ENCODE measurements at places on chromosomes 1 and 21.

- no peak for DNase-seq
Measured at GRCh38 chr1:147808025-147808424, 47.6 kb upstream of the GJA5 start.

- DNase-seq = no peak
Measured at GRCh38 chr1:35715568-35716002, 3.1 kb downstream of the C1orf216 start.

DNA sequence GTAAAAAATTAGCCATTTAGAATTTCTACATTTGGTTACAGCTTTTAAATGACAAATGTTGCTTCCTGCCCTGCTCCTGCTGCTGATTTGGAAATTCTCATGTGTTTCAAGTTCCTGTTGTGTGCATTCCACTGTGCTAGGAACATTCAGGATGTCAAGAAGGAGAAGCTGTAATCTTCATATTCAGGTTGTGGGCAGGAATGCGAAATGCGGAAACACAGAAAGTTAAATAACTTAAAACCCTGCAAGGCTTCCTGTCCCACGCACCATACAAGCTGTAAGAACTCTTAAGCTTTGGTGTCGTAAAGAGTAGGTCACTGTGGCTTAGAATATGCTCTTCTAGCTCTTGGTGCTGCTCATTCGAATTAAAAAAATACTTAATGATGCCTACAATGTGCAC lies 52.6 kb downstream of the S100B start:
- DNase-seq = no peak

DNA sequence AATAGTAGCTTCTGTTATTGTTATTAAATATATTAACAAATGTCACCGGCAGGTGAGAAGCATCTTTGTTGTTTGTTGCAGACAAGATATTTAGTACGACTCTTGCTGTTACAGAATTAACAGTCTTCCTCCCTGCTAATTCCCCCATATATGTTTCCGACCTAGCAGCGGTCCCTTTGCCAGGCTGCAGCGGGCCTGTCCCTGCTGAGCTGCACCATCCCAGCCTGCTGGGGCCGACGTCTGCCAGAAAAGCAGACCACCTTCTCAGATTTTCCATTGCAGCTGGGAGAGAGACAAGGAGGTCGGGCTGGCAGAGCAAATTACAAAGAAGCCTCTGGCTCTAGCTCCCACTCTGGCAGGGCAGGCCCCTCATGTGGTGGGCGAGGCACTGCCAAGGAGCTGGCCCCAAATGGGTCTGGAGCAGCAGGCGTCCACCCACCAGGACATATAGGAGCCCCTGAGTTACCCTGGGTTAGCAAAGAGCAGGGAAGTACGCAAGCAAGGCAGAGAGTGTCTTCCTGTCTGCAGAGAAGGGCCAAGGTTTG lies 142.7 kb downstream of the FOXD2 start:
- peak; percentile 23 for DNase-seq

- peak; percentile 72 for DNase-seq
Measured at GRCh38 chr1:54800899-54801759, at the start of gene TTC22. TTC22 (minus strand) TSS chr1:54801323; CDS start chr1:54801163, 160 bp downstream.

GRCh38 chr1:59596956-59597355 lies 217.8 kb upstream of the HOOK1 start:
- DNase-seq = no peak

DNA sequence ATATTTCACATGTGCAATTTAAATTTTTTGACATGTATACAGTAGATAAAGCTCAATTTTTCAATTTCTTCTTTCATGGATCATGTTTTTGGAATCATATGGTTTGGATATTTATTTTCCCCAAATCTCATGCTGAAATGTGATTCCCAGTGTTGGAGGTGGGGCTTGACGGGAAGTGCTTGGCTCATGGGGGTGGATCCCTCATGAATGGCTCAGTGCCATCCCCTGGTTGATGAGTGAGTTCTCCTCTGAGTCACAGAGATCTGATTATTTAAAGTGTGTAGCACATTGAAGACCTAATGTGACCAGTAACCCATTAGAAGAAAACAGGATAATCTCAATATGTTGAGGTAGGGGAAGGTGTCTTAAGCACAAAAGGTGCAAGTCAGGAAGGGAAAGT lies 9.1 kb upstream of the IFI16 start:
- DNase-seq = peak; percentile 95

GRCh38 chr1:65148548-65149350 lies 746 bp downstream of the AK4 start:
- peak; percentile 76 for DNase-seq

GRCh38 chr1:68745011-68745410 lies 248.1 kb upstream of the DEPDC1 start:
- DNase-seq = no peak

- no peak for DNase-seq
Measured at GRCh38 chr1:25861316-25862286, 2.3 kb upstream of the AUNIP start.

DNA sequence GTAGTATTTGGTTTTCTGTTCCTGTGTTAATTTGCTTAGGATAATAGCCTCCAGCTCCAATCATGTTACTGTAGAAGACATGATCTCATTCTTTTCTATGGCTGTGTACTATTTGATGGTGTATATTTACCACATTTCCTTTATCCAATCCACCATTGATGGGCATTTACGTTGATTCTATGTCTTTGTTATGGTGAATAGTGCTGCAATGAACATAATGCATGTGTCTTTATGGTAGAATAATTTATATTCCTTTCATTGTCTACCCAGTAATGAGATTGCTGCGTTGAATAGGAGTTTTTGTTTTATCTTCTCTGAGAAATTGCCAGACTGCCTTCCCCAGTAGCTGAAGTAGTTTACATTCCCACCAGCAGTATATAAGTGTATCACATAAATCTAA lies 538.8 kb downstream of the LRRIQ3 start:
- DNase-seq = no peak

GRCh38 chr21:37244501-37245095 lies 22.5 kb downstream of the VPS26C start:
- no peak for DNase-seq

DNA sequence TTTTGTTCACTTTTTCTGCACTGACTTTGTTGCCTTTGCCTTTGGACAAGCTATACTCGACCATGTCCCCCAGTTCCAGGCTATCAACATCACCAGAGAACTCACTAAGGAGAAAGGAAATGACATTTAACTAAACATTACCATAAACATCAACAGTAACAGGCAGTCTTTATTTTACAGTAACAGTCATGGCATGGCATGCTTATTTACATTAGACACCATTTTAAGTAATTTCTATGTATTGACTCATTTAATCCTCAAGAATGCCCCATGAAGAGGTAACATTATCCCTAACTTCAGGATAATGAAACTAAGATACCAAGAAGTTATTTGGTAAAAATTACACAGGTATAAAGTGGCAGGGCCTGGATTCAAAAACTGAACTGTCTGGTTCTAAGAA lies 8.7 kb upstream of the NRAS start:
- DNase-seq = no peak

DNA sequence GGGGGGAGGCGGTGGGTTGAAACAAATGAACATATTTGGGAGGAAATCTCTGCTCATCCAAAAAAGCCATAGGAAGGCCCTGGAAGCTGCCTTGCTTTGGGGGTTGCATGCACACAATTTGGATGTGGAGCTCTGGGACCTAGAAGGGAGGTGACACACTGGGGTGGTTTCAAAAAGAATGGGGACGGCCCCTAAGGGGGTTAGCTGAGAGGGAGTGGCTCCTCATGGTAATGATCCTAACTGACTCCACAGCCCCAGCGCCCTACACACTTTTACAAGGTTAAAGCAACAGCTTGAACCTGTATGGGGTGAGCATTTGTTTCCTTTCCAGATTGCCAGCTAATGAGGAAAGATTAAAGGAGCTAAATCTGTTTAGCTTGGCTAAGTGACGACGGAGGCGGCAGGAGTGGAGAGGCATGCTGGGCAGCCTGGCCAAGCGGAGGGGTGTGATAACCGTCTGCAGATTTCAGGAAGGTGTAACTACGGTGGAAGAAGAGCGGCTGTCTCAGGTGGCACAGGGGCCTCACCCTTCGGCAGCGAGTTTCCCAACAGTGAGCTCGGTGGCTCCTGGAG lies 107.3 kb downstream of the RNF220 start:
- DNase-seq = no peak

DNA sequence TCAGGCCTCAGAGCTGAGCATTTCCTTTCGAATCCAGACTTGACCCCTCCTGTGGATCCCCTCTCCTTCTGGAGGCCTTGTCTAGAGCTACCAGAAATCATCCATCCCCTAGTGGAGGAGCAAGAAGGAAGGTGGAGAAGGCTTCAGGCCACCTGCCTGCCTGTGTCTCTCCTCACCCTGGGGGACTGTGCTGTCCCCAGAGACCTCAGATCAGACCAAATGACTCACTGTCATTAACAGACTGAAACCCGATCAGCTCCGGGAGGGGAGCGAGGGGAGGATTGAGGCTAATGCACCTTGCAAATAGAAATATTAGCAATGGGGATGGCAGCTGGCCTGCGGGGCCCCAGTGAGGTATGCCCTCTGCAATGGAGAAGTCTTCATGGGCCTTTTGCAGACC lies 2.1 kb downstream of the MYBPH start:
- DNase-seq = peak; percentile 8

DNA sequence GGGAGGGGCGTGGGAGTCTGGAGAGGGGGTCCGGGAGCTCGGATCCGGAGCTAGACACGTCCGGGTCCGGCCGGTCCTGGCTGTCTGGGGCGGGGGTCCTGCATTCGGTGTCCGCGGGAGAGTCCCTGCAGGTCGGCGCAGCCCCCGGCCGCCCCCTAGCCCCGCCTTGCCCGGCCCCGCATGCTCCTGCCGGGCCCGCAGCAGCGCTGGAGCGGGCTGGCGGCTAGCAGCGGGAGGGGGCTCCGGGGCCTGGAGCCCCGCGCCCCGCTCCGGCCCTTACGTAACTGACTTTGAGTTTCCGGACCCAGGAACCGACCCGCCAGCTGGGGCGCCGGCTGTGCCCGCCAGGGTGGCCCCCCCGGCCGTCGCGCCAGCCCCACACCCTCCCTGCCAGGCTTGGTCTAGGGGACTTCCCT lies 26.9 kb upstream of the EPB41 start:
- no peak for DNase-seq

DNA sequence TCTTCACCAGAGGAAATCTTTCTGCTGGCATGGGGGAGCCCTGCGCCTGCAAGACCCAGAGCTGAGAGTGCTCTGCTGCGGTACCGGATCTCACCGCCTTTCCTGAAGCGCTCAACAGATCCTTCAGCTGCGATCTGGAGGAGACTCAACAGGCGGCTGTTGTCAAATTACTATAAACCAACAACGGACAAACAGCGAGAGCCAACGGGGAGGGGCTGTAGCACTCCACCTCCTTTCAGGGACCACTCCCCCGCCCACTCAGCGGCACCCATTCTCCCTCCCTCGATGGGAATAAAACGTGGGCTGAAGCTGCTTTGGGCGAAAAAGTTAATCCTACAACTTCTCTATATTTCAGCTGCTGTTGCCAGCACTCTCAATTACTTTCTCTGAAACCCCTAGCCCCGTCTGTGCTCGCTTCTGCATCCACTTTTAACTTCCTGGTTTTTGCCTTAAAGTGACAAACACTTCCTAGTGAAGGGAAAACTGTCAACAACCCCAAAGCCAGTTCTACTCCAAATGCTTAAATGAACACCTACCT lies at the start of gene FMO5:
Gene FMO5, minus strand, starts transcription at position 147 of the 538 bp plus-strand sequence. CDS start 310 bp downstream, outside the sequence.
- DNase-seq = peak; percentile 89

DNA sequence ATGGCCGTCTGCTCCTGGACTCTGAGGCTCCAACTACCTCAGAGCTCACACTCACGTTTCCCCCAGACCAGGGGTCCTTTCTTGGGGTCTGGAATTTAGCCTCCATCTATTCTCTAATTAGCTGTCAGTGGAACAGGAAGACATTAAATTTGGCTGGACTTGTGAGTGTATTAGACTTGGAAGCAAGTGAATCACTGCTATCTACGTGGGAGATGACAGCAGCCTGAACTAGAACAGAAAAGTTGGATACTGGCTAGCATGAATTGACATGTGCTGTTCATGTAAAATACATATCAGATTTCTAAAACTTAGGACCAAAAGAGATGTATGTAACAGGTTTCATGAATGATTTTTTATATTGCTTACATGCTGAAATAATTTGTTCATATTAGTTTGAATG lies 28.0 kb downstream of the TAF5L start:
- DNase-seq = no peak

DNA sequence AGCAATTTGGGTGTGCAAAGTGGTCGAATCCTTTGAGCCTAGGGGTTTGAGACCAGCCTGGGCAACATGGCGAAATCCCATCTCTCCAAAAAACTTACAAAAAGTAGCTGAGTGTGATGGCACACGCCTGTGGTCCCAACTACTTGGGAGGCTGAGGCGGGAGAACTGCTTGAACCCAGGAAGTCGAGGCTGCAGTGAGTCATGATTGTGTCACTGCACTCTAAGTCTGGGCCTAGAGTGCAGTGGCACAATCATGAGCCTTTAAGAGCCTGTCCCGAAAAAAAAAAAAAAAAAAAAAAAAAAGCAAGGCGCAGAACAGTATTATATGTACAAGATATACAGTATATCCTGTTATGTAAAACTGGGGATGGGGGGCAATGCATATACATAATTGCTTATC lies 25.1 kb upstream of the HTR1D start:
- DNase-seq = no peak

- peak; percentile 82 for DNase-seq
Measured at GRCh38 chr1:31155216-31155806, 84.4 kb downstream of the NKAIN1 start.

All from suprapubic skin (tissue), 4 donors.